ENCODE measurements at places on chromosomes 4 and X. TPM values are rescaled to one million over a fixed set of nuclear protein-coding genes. Genes with fewer than 3 reads are reported as not detected.
A peak's percentile ranks its signal among the peaks of the same experiment; 100 is the strongest.

The CXCL8 gene
- total RNA-seq, result not detected

The TLR1 gene
- total RNA-seq, result 1.9 TPM

The XAGE1A gene
- total RNA-seq, result not detected

The ZNF732 gene
- not detected for total RNA-seq

The MAGEC2 gene
- total RNA-seq, result not detected

The TMPRSS11D gene
- not detected for total RNA-seq

The GAB3 gene
- total RNA-seq, result 3.9 TPM

GRCh38 chr4:85779165-85779564 lies 304.2 kb downstream of the ARHGAP24 start:
- DNase-seq, result no peak

GRCh38 chr4:75054078-75054477 lies 121.2 kb downstream of the PARM1 start:
- DNase-seq, result no peak

DNA sequence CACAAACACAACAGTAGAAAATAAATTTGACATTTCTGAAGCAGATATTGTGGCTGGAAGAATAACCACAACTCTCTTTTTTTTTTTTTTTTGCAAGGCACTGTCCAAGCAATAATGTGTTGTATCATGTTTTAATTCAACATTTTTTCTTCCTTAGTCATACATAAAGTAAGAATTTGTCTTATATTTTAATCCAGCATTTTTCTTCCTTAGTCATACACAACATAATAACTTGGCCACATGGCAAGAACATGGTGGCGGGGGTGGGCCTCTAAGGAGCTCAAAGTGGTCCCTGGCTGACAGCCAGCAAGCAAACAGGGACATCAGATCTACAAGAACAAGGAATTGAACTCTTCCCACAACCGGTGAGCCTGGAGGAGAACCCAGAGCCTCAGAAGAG lies 20.2 kb downstream of the FBXW7 start:
- DNase-seq, result no peak

- no peak for DNase-seq
Measured at GRCh38 chrX:154727871-154728270, 23.0 kb downstream of the GAB3 start.

- DNase-seq, result peak; percentile 17
Measured at GRCh38 chrX:119646515-119646914, 40.3 kb upstream of the NKRF start.

DNA sequence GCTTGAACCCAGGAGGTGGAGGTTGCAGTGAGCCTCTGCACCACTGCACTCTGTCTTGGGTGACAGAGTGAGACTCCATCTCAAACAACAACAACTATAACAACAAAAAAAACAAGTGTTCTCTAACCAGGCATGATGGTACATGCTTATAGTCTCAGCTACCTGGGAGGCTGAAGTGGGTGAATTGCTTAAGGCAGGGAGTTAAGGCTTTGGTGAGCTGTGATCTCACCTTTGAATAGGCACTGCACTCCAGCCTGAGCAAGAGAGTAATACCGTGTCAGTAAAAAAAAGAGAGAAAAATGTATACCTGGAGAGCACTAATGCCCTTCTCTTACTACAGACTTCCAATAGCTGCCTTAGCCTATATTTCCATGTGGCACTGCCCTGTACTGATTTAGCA lies 18.9 kb upstream of the USP9X start:
- no peak for DNase-seq

GRCh38 chr4:121114756-121115155 lies 42.4 kb upstream of the NDNF start:
- DNase-seq, result no peak

DNA sequence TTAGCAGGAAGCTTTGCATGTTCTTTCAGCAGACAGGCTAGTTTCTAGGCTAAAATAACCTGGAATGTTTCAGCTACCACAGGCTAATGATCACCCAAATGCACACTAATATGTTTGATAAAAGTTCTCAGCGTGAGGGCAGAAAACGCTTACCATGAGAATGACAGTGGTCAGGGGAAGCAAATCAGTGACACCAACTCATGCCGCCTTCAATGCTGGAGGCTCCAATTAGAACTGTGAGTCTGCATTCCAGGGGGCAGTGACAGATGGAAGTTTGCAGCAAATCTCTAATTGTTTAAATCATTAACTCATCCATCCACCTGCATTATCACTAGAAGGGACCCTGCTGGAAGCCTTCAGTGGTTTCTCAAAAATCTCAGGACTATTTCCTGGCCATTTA lies 43.2 kb downstream of the ANOS1 start:
- DNase-seq, result no peak

- no peak for DNase-seq
Measured at GRCh38 chr4:181855307-181855706, 387.9 kb upstream of the TENM3 start.

DNA sequence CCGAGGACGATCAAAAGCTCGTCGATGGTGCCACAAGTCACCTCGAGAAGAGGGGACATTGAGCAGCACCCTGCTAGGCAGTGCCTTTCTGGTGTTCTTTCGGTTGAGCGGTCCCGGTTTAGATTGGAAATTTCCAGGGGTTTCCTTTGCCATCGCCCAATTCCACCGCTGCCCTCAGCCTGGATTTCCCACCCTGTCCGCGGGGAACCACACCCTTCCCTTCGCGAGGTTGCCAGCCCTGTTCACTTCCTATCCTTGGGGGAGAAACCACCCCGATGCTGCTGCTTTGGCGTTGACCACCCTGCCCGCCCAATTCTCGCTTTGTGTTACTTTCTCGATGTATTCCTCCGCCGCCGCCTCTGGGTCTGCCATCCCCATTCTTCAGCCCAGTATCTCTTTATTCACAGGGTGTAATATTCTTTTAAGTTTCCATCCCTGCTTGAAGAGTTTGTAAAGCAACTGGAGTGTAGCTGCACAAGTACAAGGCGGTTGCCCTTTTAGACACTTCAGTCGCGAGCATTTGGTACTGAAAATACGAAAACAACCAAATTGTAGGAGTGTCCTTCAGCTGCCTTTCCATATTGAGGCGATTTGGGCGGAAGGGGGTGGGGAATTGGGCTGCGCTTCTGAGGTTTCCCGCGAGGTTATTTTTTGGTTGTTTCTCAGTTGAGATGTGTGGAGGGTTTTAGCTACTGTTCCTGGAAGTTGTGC lies 1.1 kb downstream of the OGT start:
- DNase-seq, result peak; percentile 71

Measured in activated CD8-positive, alpha-beta T cell treated with anti-CD3 and anti-CD28 coated beads for 36 hours (primary cell).